ENCODE measurements at places on chromosomes 2 and 18. TPM values are rescaled to one million over a fixed set of nuclear protein-coding genes. Genes with fewer than 3 reads are reported as not detected.

Gene TUBA3E
- total RNA-seq, result not detected

GRCh38 chr2:32310577-32310976 lies 32.9 kb downstream of the YIPF4 start:
- no peak for DNase-seq

GRCh38 chr2:220394433-220394832 lies 767.0 kb downstream of the SLC4A3 start:
- no peak for DNase-seq

- DNase-seq, result no peak
These were observed 307.6 kb upstream of the MYT1L start for GRCh38 chr2:2638547-2639220.

DNA sequence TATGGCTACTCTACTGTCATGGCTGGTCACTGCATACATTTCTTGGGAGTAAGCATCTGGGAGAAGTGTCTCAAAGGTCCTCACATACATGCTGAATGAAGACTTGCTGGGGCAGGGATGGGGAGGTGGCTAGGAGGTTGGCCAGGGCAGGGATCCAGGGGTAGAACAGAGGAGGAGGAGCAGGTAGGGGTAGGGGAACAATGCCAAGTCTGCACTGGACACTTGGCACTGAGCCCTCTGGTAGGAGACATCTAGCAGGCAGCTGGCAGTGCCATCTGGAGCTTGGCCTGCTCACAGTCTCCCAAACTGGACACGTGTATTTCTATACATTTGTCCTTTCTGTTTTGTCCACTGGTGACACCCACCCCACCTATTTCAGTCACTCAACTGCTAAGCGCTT lies 62.7 kb upstream of the REV1 start:
- DNase-seq, result no peak
